Stimulated activated CD8-positive, alpha-beta memory T cell treated with anti-CD3 and anti-CD28 coated beads, Interleukin-4, amount 100 ng/mL, for 1 hour (primary cell): ENCODE measurements at places on chromosomes 1 and 21.

- no peak for DNase-seq
Measured at GRCh38 chr1:165737196-165737595, 31.5 kb downstream of the TMCO1 start.

- no peak for DNase-seq
Measured at GRCh38 chr1:221543529-221544120, 198.3 kb downstream of the DUSP10 start.

DNA sequence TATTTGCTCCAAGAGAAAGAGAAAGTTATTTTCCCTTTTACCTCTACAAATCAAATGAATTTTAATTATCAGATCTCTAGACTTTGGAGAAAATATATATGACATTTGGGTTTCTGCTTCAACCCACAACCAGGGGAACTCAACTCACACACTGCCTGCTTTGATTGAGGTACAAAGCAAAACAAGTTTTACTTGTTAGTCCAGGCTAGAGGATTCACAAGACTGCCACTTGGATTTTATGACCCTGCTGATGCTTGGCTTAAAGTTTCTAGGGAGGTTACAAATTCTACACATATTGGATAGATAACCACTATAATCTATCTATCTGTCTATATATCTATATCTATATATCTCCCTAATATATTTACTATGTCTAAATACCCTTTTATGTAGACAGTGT is 467.3 kb upstream of the RGS18 start:
- DNase-seq: no peak

DNA sequence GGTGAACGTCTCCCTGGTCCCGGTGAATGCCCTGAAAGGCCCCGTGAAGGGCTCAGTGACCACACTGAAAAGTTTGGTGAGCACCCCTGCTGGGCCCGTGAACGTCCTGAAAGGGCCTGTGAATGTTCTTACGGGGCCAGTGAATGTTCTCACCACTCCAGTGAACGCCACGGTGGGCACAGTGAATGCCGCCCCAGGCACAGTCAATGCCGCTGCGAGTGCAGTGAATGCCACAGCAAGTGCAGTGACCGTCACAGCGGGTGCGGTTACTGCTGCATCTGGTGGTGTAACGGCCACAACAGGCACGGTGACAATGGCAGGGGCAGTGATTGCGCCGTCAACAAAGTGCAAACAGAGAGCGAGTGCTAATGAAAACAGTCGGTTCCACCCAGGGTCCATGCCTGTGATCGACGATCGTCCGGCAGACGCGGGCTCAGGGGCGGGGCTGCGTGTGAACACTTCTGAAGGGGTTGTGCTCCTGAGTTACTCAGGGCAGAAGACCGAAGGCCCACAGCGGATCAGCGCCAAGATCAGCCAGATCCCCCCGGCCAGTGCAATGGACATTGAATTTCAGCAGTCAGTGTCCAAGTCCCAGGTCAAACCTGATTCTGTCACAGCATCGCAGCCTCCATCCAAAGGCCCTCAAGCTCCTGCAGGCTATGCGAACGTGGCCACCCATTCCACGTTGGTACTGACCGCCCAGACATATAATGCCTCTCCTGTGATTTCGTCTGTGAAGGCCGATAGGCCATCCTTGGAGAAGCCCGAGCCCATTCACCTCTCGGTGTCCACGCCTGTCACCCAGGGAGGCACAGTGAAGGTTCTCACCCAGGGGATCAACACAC is 41.5 kb downstream of the ZBTB17 start:
- DNase-seq: no peak

DNA sequence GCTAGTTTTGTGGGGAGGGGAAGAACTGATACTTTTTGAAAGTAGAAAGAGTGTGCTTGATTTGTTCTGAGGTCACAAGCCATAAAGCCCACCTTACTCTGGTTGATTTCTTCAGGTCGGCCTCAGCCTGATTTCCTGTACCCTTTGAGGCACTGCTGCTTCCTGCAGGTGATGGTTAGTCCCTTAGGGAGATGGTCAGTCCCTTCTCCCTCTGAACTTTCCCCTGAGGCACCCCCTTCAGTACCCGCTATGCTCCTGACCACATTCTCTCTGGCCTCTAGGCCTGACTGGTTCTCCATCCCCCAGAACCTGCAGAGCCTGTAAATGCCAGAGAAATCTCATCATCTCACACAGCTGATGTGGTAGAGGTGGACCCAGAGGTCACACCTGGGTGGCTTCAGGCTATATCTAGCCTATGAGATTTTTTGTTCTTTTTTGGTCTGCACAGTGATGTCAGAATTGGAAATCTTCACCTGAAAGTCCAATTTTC is 15.0 kb upstream of the ID3 start:
- DNase-seq: no peak

DNA sequence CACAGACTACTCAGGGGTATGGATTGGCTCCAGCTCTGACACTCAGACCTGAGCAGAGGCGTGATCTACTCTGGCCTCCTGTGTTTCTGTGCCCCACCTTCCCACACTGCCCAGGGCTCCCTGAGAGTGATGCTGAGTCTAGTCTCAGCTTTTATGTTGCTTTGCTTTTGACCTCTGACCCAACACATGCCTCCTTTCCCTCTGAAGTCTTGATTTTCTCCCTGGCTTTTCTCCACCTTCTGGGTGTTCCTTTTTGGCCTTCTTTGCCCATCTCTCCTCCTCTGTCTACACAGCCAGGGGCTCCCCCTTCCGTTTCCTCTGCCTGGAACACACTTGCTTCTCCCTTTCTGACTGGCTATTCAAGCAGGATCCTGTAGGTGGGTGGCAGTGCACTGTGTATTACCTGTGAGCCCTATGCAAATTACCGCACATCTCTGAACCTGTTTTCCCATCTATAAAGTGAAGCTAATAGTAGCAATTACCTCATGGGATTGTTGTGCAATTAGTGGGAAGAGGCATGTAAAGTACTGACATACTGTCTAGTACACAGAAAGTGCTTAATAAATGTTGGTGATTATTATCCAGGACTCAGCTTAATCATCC is 13.7 kb upstream of the MEX3A start:
- no peak for DNase-seq

DNA sequence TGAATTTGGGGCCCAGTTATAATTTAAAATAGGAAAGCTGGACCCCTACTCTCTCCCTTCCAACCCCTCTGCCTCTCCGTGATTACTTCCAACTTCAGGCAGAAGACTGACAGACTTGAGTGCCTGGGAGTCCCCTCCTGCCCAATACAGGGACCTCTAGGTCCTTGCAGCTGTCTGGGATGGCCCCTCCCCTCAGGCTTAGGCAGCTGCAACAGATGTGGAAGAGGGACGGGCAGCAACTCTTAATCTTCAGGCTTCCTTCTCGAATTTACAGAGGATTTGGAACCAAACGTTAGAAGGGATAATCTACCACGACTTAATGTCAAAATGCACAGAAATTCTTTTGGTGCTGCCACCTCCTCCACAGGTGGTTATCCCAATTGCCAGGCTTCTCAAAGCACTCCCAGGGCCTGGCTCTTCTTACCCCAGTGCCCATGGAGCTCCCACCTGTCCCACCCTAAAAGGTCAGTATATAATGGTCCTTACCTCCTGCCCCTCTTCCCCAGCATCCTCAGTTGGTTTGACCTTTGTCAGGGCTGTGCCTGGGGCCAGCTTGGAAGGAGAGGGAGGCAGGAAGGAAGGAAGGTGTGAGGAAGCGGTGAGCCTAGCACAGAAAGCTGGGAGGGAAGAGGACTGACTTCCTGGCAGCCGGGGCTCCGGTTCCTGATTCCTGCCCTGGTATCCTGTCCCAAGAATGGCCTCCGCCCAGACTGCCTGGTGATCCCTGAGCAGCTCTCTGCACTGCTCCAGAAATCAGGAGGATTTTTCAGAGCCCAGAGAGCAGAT is 2.8 kb downstream of the PEA15 start:
- DNase-seq: no peak

DNA sequence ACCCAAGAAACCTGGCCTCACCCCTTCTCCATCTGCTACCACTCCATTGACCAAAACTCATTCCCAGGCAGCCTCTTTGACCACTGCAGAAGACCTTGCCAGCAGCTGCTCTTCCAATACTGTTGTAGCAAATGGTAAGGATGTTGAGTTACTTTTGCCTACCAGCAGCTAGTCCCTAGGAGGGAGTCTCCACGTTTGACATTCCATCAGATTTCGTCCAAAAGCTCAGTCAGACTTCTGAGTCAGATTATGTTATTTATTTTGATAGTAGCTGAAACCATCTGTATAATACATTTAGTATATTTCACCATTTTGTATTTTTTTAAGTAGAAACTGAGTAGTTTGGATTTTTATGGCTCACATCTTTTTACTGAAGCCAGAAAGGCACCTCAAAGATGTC is 51.5 kb upstream of the WNT2B start:
- no peak for DNase-seq

DNA sequence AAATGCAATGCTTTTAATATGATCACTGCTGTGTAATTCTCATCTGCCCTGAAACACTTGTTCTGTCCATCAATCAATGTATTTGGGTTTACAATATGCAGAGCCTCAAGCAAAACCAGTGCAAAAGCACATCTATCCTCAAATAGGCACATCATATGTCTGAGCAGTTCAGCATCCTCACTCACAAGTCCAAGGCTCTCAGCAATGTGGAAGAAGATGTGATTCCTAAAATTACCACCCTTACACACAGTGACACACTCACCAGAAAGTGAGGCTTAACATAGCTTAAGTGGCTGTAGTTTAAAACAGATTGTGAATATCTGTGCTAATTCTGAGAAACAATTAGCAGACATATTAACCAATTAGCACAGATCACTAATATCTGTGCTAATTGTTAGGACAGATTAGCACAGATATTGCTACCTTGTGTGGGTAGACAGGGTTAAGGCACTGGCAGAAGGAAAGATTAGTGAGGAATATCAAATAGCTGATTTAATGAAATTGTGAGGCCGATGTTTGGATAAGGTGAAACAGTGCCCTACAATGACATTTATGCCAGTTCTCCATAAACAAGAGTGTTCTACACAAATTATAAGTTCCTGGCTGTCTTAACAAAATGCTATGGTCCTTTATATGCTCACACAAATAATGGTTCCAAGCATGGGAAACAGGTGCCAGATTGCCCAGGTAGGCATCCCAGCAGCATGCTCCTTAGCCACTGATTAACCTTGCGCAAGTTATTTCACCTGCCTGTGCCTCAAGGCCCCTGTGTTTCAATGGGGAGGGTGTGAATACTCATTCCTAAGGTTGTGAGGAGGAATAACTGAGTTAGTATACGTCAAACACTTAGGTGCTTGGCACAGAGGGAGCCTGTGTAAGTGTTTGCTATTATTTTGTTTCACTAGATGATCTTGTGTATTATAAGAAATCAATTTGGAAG is 41.7 kb downstream of the MRPL39 start:
- DNase-seq: no peak

- no peak for DNase-seq
Measured at GRCh38 chr1:119340861-119341261, 27.7 kb upstream of the HAO2 start.

GRCh38 chr1:47935856-47936255 is 61.3 kb downstream of the TRABD2B start:
- DNase-seq: no peak

DNA sequence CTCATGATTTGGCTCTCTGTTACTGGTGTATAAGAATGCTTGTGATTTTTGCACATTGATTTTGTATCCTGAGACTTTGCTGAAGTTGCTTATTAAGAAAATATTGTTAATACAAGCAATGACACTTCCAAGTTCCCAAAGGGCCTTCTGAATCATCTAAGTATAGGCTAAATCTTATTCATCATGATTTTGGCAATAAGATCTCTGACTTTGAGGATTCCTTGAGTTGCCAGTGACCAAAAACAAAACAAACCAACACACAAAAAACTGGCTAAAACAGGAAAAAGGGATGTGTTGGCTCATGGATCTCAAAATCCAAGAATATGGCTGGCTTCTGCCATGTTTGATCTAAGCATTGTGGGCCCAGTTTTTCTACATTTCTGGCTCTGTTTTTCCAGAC is 163.4 kb downstream of the HHIPL2 start:
- DNase-seq: no peak

DNA sequence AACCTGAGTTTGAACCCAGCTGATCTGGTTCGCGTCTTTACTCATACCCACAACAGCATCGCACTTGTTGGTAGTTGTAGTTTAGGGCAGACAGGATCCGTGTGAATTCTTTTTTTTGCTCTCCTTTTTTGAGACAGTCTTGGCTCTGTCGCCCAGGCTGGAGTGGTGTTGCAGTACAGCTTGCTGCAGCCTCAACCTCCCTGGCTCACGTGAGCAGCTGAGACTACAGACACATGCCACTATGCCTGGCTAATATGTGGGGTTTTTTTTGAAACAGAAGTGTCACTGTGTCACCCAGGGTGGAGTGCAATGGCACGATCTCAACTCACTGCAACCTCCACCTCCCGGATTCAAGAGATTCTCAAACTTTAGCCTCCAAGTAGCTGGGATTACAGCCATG is 7.9 kb downstream of the TAF13 start:
- DNase-seq: no peak

GRCh38 chr1:205502992-205503391 is 1.5 kb upstream of the CDK18 start:
- no peak for DNase-seq

DNA sequence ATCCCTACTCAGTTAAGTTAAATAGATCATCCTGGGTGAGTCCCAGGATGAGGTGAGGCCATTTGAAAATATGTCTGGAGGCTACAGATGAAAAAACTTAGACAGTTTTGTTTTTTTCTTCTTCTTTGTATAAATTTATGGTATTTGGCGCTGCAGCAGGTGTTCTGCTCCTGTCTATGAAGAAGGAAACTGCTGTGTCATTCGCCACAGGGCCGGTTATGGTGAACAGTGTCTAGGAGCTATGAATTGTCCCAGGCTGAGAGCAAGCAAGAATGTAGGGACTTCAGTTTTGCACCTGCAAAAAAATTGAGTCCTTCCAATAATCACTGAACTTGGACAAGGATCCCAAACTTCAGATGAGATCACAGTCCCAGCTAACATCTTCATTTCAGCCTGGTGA is 674.3 kb upstream of the RGS18 start:
- no peak for DNase-seq
